ENCODE measurements at places on chromosomes 5 and 9. TPM values are rescaled to one million over a fixed set of nuclear protein-coding genes. Genes with fewer than 3 reads are reported as not detected.

The GFI1B gene
- 0.50 TPM for total RNA-seq

The BSPRY gene
- 6.2 TPM for total RNA-seq

The AGXT2 gene
- total RNA-seq: not detected

The PIP5KL1 gene
- total RNA-seq: 1.6 TPM

The GABRA6 gene
- 3.0 TPM for total RNA-seq

The LEAP2 gene
- 3.9 TPM for total RNA-seq

The EGFLAM gene
- total RNA-seq: 0.20 TPM

The THG1L gene
- 7.1 TPM for total RNA-seq

The LRRC19 gene
- total RNA-seq: not detected

The GOLM1 gene
- 107 TPM for total RNA-seq

The ADAMTS12 gene
- 0.14 TPM for total RNA-seq

The TBC1D13 gene
- 36.2 TPM for total RNA-seq

The CDH6 gene
- 17.3 TPM for total RNA-seq

The COL15A1 gene
- 2.2 TPM for total RNA-seq

The CCDC180 gene
- 18.3 TPM for total RNA-seq

The PGM5 gene
- 2.9 TPM for total RNA-seq

The NREP gene
- total RNA-seq: 94.3 TPM

The SLC25A2 gene
- 0.34 TPM for total RNA-seq

The OTULINL gene
- total RNA-seq: 14.2 TPM

The SLC6A3 gene
- total RNA-seq: 0.14 TPM

The PSMD5 gene
- total RNA-seq: 32.9 TPM

The SNCAIP gene
- total RNA-seq: 7.7 TPM

The FBN2 gene
- total RNA-seq: 1.5 TPM

The BTNL9 gene
- total RNA-seq: 19.9 TPM

The FOXD4L3 gene
- 5.4 TPM for total RNA-seq

The SUSD3 gene
- 3.1 TPM for total RNA-seq

The SLC34A1 gene
- total RNA-seq: not detected

The PCDHB10 gene
- total RNA-seq: 11.5 TPM

The SCGB3A2 gene
- total RNA-seq: not detected

The PCDHA6 gene
- total RNA-seq: 9.3 TPM

Data from dorsolateral prefrontal cortex (tissue), 122 donors.